ENCODE measurements at places on chromosomes 3 and 15.
A peak's percentile ranks its signal among the peaks of the same experiment; 100 is the strongest.

DNA sequence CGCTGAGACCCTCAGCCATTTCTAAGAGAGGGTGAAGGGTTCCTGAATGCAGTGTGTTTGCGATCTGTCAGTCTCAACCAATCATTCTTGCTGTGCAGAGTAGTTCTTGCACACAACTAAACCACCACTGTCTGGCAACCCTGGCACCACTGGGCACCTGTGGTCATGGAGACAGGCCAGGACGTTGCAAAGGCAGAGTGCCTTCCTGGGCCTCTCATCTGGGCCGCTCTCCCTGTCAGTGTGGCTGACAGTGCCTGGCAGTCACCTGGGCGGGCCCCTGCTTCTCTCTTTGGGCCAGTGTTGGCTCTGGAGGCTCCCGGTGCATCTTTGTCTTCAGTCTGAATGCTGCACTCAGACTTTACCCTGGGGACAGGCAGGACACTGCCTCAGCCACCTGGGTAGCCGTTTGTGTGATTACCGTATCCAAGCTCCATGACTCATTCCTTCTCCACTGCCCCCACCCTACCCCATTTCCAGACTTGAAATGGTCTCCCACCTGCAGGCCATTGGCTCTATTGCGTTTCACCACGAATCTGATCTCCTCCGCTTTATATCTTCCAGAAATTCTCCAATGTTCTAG is 104.6 kb upstream of the KLF13 start:
- DNase-seq = no peak

- DNase-seq = no peak
These were observed 9.4 kb upstream of the CSTA start for GRCh38 chr3:122315619-122316018.

- no peak for DNase-seq
These were observed at the start of gene GABRG3 for GRCh38 chr15:26970712-26971210. Gene GABRG3, plus strand, starts transcription at chr15:26971181.

DNA sequence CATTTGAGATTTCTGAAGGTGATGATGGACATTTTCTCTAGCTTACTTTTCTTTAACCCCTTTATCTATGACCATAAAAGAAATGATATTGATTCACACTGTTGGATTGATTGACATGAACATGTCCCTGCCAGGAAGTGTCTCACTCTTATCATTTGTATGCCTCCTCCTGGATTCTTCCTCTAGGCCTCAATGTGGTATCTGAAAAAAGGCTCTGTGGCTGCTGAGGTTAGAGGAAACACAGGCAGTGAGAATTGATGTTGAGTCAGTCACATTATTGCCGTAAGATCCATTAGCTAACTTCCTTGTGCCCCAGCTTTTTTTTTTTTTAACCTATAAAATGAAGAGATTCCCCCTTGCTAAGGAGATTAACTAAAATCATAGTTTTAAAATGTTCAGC is 8.0 kb upstream of the THRB start:
- DNase-seq = peak; percentile 77

DNA sequence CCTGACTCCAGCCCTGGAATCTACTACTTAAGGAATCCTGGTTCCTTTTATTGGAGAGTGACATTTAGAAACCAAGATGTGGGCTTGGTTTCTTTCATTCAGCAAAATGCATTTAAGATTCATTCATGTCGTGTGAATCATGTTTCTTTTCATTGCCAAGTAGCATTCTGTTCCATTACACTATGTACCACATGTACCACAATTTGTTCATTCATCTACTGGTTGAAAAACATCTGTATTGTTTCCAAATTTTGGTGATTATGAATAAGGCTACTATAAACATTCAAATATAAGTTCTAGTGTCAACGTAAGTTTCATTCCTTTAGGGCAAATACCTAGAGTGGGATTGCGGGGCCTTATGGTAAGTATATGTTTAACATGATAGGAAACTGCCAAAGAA is 264.2 kb downstream of the VPS13C start:
- peak; percentile 76 for DNase-seq

DNA sequence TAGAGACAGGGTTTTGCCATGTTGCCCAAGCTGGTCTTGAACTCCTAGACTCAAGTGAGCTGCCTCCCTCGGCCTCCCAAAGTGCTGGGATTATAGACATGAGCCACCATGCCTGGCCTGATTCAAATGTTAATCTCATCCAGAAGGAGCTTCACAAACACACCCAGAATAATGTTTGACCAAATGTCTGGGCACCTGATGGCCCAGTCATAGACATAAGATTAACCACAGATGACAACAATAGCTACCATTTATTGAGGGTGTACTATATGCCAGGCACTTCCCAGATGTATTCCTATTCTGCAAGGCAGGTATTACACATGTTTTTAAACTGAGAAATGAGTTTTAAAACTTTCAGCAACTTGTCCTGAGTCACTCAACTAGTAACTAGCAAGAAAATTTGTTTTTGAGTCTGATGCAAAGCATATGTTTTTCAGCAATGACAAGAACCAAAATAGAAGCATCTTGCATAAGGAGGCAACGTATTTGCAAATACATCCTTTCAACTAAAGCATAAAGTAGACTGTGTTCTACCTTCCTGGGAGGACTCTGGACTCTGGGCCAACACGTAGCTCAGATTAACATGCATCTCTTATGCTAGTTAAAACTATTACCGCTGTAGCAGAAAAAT is 8.1 kb upstream of the SPG21 start:
- no peak for DNase-seq

GRCh38 chr3:45546126-45546620 is 48.4 kb upstream of the LIMD1 start:
- DNase-seq = no peak

GRCh38 chr3:38553071-38553470 is 56.9 kb downstream of the EXOG start:
- DNase-seq = no peak

DNA sequence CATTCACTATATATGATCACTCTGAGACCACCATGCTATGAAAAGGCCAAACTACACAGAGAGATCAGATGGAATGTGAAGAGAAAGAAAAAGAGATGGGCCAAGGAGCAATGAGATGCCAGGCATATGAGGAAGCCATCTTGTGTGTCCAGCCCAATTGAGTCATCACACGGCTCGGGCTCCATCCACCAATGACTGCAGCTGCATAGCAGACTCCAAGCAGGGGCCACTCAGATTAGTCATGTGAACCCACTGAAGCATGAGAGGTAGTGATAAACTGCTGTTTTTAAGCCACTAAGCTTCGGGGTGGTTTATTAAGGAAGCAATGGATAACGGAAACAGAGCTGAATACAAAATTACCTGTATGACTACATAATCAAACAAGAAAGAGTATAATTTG is 185.9 kb downstream of the SUCLG2 start:
- DNase-seq = peak; percentile 32

DNA sequence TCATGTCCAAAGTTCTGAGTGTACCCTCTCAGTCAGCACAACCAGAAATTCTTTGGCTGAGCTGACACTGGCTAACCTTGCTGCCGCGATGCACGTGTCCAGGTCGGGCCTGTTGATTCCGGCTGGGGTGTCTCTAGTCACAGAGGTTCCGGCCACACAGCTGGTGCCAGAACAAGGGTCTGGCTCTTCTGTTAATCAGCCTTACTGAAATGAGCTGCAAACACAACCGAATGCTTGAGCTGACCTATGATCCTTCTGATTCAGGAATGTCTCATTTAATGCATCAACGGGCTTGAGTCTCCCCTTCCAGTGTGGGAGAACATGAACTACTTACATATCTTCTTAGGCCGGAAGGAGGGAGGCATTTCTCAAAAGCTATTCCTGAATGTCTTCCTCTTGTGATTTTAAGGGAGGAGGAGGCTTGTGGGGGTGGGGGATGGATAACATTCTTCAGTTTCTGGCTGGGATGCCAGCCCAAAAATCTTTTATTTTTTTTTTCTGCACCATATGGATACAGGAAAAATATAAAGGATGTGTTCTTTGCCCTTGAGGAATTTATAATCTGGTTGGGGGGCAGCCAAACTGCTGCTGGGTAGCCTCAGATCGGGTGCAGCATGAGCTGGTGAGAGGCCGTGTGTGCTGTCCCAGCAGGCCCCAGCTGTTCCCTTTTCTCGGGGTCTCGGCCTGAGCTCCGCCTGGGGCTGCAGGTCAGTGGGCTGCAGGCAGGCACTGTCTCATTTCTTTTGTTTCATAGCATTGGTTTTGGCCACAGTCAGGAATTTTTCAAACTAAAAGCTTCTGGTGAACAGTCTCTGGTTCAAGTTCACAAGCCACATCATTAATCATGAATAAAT is 319.1 kb upstream of the TBL1XR1 start:
- DNase-seq = peak; percentile 78

- DNase-seq = peak; percentile 82
These were observed 50.0 kb upstream of the TBC1D23 start for GRCh38 chr3:100210772-100211135.

- DNase-seq = no peak
These were observed 144.4 kb downstream of the USP13 start for GRCh38 chr3:179797192-179797591.

GRCh38 chr3:31927811-31928210 is 53.3 kb downstream of the OSBPL10 start:
- no peak for DNase-seq

DNA sequence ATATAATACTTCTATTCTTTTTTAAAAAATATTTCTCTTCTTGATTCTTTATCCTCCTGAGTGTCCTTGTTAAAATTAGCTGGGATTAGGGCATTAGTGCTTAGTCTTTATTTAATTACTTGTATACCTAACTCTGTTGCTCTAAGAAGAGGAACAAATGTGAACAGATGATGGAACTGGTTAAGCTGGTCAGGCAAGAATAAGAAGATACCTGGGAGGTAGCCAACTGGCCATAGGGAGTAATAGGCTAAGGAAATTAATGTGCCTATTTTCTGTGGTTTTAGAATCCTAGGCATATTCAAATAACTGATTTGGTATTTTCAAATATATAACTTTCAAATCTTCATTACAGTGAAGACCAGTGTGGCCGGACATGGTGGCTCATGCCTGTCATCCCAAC is 54.4 kb downstream of the EIF3J start:
- no peak for DNase-seq

DNA sequence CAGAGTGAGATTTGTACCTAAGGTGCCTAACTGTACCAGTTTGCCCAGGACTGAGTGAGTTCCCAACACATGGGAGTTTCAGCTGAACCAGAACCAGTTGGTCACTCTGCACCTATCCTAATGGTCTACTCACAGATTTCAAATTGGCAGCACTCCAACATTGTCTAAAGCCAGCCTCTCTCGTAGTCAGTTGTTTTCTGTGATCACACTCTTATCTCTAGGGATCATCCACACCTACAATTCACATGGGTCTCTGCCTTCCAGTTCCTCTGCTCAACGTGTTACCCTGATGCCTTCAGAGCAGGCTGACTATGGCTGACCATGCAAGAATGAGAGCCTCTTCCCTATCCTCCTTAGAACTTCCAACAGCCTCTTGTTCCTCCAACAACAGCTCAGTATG is 624.8 kb downstream of the NTRK3 start:
- DNase-seq = no peak

GRCh38 chr15:75573648-75574384 is 5.3 kb downstream of the PTPN9 start:
- DNase-seq = no peak

- DNase-seq = no peak
These were observed 287.5 kb downstream of the ZPLD1 start for GRCh38 chr3:102722317-102722716.
